ENCODE measurements at places on chromosomes 7 and 10.
A peak's percentile ranks its signal among the peaks of the same experiment; 100 is the strongest.

GRCh38 chr10:12750526-12751201 lies 250.8 kb downstream of the CCDC3 start:
- DNase-seq: no peak

DNA sequence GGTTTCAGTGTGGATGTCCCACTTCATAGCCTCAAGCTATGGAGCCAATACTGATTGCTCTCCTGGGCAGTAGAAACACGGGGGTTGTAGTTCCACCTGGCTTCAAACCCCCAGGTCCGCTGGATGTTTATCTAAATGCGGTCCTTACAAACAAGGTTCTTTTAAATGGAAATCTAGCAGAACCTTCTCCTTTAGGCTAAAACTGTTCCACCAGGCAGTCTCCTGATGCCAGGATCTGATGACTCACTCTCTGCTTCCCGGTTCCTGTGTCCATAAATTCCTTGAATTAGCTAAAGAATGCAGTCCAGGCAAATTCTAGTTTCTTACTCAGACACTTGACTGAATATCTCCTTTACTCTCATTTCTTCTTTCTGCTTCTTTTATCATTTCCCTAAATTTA lies 108.4 kb upstream of the FAM3C start:
- peak; percentile 89 for DNase-seq

GRCh38 chr7:18289788-18290187 lies 205.8 kb upstream of the HDAC9 start:
- no peak for DNase-seq

DNA sequence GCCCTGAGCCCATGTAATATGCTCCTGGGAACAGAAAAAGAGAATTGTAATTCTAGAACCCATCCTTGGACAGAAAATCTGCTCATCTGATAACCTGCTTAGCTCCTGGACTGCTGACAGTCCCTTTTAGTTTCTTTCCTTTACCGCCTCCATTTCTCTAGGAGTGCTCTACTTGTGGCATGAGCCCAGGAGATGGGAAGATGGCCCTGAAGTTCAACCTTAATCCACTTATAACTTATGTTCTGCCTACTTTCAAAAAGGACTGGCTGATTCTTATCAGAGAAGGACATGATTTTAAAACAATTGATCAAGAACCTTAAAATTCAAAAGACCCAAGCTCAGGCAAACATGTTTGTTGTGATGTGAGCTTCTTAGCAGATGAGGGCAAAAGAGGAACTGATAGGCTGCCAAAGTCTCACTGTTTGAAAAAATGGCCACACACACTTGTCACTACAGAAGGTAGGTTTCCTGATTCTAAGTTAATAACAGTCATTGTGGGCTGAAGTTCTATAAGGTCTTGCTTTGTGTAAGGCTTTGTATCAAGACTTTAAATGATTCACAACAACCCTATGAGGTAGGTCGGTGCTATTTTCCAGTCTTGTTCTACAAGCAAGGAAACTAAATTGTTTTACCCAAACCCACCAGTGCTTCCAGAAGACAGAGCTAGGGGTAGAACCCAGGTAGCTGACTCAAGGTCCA lies 94.3 kb upstream of the AFAP1L2 start:
- DNase-seq: no peak

Data from foreskin melanocyte (primary cell).